Right renal pelvis (tissue), 4 donors: ENCODE measurements at places on chromosomes 3 and 15. TPM values are rescaled to one million over a fixed set of nuclear protein-coding genes. Genes with fewer than 3 reads are reported as not detected.

The WWTR1 gene
- polyA plus RNA-seq, result 93.4 TPM

The TMCO5A gene
- polyA plus RNA-seq, result not detected

DNA sequence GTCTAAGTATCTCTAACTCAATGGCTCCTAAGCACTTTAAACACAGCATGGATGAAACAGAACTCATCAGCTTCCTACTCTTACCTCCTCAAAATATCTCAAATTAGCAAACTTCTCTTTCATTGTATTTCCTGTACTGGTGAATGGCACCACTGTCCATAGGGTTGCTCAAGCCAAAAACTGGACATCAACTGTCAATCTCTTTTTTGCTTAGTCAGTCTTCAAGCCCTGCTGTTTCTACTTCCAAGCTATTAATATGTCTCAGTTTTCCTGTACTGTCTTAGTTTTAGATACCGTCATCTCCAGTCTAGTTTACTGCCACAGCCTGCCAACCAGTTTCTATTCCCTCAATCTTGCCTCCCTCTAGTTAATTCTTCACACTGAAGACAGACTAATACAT, 48.3 kb upstream of the KPNA4 start:
- no peak for DNase-seq

DNA sequence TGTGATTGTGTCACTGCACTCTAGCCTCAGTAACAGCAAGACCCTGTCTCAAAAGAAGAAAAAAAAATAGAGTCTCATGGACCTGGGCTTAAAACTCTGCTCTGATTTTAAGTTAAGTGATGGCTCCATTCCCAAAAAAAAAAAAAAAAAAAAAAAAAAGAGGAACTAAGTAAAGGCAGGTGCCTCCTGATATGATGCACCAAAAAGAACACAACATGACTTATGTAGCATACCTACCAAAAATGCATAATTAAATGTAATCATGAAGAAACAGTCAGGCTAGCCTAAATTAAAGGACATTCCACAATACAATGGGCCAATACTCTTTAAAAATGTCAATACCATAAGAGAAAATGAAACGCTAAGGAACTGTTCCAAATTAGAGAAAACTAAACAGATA, 5.4 kb upstream of the IREB2 start:
- no peak for DNase-seq
